ENCODE measurements at places on chromosomes 6 and 20.

DNA sequence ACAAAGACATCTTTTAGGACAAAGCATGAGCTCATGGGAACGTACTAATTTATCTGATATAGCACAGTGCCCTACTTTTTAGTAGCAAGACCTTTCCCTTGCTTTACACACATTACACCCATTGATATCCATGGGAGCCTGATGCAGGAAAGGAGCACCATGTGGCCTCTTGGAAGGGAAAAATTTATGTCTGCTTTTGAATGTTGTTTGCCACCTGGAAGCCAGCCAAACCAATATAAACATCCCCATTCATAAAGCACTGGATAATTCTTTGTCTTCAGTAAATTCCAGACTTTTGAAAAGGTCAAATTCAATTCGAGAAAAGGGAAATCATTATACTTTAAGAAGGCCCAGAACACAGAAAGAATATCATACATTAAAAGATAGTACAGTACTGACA lies 152.3 kb upstream of the BEND6 start:
- DNase-seq: no peak

DNA sequence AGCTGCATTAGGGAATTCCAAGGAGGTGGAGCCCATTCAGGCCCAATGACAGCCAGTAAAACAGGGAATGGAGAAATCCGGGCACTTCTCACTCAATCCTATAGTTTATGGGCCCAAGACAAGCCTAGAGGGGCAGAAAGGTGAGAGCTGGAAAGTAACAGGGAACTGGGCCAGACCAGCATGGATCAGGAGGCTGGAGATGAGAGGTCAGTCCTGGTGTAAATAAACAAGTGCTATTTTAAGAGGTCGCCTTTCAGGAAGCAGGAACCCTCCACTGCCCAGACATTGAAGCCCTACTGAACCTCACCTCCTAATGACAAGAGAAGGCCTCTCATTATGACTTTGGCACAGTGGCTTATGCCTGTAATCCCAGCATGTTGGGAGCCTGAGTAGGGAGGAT lies 57.2 kb upstream of the TGM3 start:
- no peak for DNase-seq

DNA sequence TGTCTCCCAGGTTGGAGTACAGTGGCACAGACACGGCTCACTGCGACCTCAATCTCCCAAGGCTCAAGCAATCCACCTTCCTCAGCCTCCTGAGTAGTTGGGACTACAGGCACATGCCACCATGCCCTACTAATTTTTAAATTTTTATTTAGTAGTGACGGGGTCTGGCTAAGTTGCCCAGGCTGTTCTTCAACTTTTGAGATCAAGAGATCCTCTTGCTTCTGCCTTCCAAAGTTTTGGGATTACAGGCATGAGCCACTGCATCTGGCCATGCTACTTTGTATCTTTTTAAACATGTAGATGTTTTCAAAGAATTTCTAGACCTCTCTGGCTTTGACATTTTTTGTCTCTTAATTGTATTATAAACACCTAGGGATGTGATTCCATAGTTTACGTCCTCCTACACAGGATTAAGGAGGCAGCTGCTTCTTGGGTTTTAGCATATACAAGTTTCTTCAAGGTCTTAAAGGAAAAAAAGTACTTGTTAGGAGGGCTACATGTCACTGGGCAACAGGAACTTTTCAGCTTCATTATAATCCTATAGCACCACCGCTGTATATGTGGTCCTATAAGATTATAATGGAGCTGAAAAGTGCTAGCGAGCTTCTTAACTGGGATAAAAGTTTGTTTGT lies 1.3 kb downstream of the ADAT2 start:
- no peak for DNase-seq

DNA sequence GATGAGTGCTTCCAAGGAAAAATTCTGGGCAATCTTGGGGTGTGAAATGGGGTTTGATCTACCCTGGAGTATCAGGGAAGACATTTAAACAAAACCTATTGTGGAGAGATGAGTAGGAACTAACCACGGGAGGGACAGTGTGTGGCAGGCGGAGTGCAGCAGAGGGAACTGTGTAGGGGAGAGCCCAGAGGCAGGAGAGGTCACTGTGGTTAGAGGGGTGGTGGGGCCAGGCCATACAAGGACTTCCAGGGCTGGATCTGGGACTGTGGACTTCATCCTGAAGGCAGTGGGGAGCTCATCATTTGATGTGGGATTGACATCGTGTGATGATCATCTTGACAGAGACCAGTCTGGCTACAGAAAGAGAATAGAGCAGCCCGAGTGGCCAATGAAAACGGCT lies 89.0 kb downstream of the TOX2 start:
- DNase-seq: no peak

- DNase-seq: no peak
These were observed 59.0 kb downstream of the SLC23A2 start for GRCh38 chr20:4942331-4942730.

Data from SIG-M5 (cell line).